ENCODE measurements at places on chromosomes 12 and 14.
A peak's percentile ranks its signal among the peaks of the same experiment; 100 is the strongest.

DNA sequence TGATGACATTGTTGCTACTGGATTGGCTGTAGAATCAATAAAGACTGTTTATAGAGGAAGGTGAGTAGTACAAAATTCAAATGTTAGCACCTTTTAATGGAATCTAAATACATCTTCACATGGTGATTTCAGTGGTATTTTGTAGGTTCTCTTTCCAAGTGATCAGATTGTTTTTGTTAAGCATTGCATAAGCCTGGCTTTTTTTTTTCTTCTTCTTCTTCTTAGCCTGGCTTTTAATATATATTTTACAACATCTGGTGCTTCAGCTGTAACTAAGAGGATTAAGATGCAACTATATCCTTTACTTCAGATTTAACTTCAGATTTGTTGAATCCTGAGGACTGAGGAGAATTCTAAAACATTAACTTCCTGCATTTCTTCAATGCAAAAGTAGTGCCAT is 57.3 kb upstream of the ATF1 start:
- DNase-seq = no peak

DNA sequence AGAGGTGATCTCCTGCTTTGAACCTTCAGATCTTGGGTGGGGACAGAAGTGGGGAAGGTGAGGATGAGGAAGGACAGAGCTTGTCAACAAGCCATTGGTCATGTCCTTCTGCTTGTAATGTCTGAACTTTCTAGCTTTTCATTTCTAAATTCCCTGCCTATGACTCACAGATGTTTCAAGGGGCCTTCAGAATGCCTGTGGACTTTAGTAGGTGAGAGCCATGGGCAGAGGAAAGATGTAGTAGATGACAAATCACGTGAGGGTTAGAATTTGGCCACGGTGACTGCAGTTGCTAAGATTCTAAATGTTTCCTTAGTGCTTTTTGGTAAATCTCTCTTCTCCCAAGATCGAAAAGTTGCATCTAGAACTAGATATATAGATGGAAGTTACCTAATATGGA is 18.7 kb upstream of the CREBL2 start:
- no peak for DNase-seq

DNA sequence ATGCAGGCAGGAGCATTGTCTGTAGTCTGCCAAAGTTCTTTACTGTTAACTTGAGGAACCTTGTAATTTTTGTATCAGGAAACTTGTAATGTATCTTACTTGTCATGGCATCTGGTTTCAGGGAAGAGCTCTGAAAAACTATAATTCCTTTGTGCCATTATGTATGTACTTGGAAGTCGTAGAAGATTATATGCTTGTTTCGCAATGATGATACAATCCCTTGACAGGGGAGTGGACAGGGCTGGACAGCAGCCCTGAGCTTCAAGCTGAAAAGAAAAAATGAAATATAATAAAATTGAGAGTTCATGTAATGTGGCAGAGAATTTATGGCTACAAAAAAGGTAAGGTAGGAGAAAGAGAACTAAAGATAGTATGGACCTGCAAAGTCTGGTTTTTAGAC is 7.4 kb upstream of the DLGAP5 start:
- no peak for DNase-seq

- DNase-seq = no peak
These were observed 81.3 kb downstream of the ERGIC2 start for GRCh38 chr12:29299633-29300032.

- DNase-seq = no peak
These were observed 11.6 kb downstream of the BTG1 start for GRCh38 chr12:92133795-92134637.

DNA sequence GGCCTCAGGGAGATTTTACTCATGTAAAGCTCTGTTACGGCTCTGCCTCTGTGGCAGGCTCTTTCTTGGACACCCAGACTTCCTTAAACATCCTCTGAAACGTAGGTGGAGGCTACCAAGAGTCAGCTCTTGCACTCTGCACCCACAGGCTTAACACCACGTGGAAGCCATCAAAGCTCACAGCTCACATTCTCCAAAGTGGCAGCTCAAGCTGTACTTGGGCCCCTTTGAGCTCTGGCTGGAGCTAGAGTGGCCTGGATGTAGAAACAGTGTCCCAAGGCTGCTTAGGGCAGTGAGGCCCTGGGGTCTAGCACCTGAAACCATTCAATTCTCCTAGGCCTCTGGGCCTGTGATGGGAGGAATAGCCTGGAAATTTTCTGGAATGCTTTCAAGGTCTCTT is 155.3 kb upstream of the CDKN3 start:
- DNase-seq = no peak

GRCh38 chr12:76232013-76232412 is 116.2 kb downstream of the BBS10 start:
- no peak for DNase-seq

GRCh38 chr12:131387281-131388163 is 323.4 kb upstream of the SFSWAP start:
- no peak for DNase-seq

- no peak for DNase-seq
These were observed 29.1 kb downstream of the GPR68 start for GRCh38 chr14:91215381-91215780.

- DNase-seq = no peak
These were observed 2.1 kb downstream of the TINF2 start for GRCh38 chr14:24240110-24240918.

DNA sequence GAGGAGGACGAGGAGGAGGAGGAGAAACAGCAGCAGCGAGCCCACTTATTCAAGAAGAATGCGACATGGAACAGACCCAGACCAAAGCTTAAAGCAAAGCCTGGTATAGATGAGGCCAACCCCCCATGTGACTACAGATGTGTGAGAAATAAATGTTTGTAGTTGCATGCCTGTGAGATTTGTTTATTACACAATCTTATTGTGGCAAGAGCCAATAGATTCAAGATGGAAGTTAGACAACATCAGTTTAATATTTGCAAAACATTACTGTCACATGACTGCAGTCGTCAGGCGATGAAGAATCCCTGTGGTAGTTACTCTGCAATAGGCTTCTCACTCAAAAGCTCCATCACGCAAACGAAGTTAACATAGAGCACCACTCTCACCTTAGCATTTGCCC is 17.2 kb upstream of the SLC35F4 start:
- no peak for DNase-seq

DNA sequence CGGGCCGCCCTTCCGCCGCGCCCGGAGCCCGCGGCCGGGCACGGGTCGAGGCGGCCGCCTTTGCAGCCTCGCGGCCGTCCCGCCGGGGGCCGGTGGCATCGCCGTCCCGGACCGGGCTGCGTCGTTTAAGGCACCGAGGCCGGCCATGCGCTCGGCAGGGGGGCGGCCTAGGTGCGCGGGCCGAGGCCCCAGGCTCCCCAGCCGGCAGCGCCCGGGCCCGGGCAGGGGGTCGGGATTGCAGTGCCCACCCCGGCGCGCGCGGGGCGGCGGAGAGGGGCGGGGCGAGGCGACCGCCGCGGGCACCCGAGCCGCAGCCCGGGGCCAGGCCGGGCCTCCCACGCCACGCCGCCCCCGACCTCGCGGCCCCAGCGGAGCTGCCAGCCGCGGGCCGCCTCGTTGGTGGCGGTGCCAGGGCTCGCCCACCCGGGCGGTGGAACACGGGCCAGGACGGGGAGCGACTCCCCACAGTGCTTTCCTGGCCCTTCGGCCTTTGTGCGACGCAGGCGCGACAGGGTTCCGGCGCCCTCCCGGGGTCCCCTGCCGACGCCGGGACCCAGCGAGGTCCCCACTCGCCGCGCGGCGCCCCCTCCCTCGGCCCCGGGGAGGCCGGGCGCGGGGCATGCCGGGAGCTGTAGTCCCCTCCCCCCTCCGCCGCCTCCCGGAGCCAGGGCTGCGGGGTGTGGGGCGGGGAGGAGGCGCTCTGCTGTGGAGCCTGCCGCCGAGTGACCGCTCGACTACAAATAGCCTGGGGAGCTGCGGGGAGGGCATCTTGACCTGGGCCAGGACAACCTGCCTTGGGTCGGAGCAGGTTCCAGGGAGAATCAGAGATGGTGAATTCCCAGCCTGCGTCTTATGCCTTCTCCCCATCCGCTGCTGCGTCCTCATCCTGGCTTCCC is 769 bp downstream of the FKBP4 start:
- DNase-seq = peak; percentile 80

GRCh38 chr14:91330096-91330696 is 85.7 kb upstream of the GPR68 start:
- no peak for DNase-seq

Data from hippocampal formation (tissue), 2 donors.